ENCODE measurements at places on chromosomes 6 and 20.

GRCh38 chr20:33570743-33571142 is 80.8 kb downstream of the CBFA2T2 start:
- no peak for ATAC-seq

DNA sequence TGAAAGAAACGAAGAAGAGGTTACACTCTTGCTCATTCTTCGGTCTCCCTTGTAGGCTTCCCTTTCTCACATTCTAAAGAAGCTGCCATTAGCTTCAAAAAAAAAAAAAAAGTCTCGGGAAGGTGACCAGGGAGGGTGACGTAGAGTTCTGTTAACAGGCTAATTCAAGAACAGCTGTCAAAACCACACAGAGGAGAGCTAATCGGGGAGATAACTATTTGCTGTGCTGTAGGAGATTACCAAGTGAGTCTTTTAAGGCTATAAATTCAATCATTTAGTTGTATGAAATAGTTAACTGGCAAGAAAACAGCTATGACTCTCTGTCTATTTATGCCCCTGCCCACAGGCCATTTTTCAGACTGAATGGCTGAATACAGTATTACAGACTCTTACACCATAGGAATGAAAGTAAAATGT is 256.8 kb downstream of the SYNE1 start:
- ATAC-seq: peak; percentile 68

DNA sequence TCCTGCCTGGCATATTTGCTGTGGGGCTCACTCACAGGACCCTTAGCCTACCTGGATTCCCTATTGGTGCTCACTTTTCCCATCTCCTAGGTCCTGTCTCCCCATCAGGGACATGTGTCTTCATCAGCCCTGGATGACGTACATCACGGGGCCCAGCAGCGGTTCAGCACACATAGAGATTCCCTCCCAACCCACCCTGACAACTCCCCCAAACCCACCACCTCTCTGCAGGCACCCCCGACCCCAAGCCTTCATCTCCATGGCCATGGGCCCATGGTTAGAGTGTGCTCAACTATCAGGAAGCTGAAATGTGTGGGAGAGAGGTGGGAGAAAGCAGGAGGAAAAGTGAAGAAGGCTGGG is 25.4 kb upstream of the SPDEF start:
- ATAC-seq: no peak

GRCh38 chr6:155197932-155198331 is 65.9 kb upstream of the CLDN20 start:
- no peak for ATAC-seq

DNA sequence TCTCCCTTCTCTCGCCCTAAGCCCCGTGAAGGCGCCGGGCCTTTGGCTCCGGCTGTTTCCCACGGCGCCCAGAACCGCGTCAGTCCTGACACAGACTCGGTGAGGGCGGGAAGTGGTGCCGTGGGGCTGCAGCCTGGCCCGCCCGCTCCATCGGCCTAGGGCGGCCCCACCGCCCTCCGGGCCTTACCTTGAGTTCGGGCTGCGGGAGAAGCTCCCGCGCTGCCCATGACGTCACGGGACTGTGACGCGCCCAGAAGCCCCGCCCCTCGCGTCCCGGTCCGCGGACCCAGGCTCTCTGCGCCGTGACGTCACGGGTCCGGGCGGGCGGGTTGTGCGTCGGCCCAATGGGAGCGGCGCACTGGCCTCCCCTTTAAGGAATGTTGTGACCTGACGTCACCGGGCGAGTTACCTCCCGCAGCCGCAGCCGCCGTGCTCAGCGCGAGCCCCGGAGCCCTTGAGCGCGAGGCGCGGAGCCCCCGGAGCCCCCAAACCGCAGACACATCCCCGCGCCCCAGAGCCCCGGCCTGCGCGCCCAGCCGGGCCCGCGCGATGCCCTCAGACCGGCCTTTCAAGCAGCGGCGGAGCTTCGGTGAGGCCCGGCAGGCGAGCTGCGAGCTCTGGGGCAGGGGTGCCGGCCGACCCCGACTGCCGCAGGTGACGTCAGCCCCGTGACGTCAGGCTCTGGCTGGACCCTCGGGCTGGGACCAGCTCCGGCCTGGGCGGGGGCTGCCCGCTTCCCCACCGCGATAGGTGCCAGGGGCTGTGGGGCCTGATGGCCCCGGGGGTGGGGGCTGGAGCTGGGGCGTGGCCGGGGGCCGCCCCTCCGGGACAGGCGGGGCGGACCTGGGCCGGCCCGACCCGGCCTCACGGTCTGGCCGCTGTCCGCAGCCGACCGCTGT is at the start of gene MAP1LC3A:
Gene MAP1LC3A (plus strand): TSS at position 399 of the 899 bp plus-strand sequence. CDS start 151 bp downstream, at position 550.
- ATAC-seq: peak; percentile 97

GRCh38 chr20:16708602-16709001 is 21.2 kb upstream of the SNRPB2 start:
- ATAC-seq: no peak

- ATAC-seq: no peak
Observed at GRCh38 chr6:149319422-149319821, 1.9 kb downstream of the TAB2 start.

- ATAC-seq: no peak
Observed at GRCh38 chr20:62773845-62774714, 22.2 kb upstream of the MRGBP start.

- no peak for ATAC-seq
Observed at GRCh38 chr20:25090492-25091429, 8.8 kb upstream of the VSX1 start.

- ATAC-seq: peak; percentile 85
Observed at GRCh38 chr6:36997811-36998722, 7.4 kb upstream of the FGD2 start.

- ATAC-seq: no peak
Observed at GRCh38 chr20:42218621-42219374, 600.6 kb upstream of the CHD6 start.

DNA sequence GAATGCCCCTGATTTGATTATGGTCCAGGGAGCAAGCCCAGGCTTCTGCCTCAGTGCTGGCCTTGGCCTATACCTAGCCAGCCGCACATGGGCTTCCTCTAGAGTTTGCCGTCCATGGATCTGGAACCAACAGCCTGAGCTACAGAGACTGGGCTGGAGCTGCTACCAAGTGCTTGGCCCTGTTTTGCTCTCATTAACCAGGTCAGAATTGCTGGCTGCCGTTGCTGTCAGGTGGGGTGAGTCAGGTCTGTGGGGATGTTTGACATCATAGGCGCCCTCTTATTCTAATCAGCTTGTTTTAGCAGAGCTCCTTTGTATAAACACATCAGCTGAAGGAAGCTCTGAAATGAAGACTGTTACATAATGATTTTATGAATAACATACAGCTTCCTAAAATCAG is 83.1 kb upstream of the PHACTR2 start:
- peak; percentile 37 for ATAC-seq

DNA sequence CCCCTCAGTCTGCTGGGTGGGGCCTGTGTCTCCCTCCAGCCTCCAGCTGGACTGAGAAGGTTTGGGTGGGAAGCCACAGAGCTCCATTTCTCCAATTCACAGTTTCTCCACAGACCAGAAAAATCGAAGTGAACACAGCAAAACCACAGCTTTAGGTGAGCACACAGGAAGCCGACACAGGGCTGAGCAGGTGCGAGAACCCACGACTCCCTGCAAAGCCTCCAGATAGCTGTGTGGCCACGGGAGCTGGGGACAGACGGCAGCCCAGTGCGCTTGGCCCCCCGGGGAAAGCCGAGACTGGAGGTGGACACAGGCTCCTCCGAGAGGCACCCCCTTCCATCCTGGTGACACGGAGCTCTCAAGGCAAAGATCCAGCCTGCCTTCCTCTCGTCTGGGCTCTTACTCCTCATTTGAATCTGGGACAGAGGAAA is 29.0 kb upstream of the MPC1 start:
- no peak for ATAC-seq

DNA sequence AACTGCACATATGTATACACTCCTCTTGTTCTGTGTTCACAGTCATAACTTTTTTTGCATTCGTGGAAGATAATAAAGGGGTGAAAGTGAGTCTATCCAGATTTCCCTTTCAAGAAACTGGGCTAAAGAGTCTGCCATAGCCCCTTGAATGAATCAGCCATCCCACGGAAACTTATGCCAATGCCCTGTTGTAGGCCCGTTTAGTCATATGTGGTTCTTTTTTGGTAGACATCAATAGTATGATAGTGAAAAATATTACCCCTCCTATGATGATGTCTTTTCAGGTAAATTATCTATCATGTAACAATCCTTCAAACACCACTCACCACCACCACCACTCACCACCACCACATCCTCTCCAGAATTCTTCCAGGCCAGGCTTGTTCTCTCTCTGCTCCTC is 99.9 kb upstream of the MYLIP start:
- ATAC-seq: no peak

DNA sequence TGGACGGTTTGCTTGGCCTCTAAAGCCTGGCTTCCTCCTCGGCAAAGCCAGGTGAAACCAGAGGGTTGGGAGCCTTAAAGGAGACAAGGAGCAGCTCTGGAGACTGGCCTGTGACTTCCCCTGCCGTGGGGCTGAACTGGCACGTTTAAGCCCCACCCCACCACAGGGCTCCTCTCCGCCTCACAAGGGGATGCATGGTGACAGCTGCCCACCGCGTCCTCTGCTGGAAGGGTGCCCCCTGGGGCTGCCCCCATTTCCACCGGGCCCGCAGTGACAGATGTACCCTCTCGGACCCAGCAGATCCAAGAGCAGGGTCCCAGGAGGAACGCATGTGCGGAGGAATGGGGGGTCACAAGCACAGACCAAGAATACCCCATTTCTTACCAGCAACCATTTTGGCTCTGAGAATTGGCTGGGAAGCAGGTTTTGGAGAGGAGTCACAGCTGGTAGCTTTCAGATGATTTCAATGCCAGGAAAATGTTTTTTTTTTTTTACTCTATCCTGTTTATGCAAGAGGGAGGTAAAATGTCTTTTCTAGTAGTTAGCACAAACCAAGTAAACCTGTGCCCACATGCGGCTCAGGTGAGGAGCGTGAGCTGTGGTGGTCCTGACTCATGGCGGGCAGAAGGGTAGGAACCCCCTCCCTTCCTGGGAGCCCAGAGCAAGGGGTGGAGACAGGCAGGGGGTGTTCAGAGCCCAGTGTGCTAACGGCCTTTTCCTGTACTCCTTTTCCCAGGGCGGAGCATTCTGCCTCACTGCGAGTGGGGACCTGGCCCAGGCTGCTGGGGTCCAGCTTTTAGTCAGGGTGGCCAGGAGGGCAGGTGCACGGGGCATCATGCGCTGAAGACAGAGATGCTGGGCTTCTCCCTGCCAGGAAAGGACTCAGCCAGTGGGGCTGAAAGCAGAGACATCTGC is 33.0 kb downstream of the FRMD1 start:
- ATAC-seq: no peak

DNA sequence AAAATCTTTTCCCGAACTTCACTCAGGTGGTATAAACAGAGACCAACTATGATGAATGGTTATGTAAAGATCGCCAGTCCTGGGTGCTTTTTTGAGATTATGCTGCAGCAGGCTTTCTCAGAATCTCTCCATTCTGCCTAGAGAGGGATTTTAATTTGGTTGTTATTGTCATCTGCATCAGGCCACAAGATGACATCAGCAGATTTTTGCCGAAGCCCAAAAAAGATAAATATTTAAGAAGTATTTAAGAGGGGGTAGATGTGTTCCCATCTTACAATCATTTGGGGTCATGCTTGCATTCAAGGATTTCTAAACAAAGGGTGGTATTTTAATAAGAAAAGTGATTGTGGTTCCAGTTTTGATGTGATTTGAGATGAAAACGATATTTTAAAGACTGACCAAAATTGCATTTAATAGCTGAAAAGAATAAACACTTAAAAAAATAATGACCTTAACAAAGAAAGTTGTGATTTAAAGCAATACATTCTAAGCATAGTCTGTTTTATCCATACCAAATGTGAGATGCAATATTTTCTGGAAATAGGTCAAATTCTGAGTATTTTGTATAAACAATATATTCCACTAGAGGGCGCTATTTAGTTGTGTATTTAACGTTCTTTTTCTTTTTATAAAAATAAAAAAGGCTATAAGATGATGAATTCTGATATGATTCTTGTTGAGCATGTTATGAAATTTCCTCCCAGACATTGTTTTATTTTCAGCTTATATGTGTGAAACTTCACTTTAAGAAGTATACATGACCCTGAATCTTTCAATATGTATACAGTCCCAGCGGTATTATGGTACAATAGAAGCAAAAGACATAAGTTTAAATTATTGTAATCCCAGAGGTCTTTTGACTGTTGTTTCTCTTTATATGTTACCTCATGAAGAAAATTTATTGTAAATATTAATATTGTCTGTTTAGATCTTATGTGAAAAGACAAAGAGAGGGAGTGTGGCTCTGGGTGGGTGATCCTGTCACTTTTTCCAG is 51.0 kb upstream of the ZFP64 start:
- ATAC-seq: no peak

DNA sequence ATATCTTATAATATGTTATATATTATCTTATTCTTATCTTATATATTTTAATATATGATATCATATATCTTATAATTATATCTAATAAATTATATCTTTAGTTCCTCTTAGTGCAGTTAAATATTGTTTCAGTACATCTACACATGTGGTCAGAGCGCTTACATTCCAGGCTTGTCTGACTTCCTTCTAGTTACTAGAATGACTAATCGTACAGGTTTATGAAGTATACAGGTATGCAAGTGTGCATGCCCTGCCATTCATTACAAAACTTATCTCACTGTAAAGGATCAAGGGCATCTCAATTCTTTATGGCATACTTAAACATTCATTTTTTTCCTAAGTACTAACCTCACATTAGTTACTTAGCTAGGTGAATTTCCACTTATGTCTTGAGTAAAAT is 1278.0 kb upstream of the MAP3K7 start:
- no peak for ATAC-seq

DNA sequence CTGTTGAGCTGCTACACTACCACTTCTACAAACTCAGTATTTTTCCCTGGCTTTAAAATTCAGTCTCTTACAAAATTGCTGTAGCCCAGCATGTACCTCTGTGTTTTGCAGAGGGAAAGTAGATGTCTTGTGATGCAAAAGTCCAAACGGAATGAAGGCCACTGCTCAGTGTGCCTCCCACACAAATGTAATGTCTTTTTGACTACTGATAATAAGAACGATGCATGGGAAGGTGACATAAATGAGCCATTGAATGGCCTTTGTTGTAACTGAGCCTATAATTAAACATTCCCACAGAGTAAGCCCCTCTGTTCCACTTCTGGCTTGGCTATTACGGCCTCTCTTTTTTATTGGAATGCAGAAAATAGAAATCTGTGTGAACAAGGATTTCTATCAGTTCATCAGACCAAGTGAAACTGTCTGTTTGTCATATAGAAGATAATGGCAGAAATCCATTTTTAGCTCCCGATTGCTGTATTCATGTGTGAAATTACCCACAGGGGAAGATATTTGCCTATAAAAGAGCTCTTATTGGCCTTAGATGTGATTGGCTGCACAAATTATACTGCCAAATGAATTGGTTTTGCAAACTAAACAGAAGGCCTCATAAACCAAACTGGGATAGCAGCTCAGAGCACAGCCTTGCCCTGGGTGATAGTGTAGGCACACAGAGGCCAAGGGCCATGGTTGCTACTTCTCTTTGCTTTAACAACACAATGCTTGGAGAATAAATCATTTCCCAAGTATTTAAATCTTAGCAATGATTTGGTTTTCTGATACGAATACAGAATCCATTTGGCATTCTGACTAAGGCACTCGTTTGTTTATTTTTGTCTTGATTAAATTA is 241.5 kb upstream of the PLN start:
- ATAC-seq: no peak

DNA sequence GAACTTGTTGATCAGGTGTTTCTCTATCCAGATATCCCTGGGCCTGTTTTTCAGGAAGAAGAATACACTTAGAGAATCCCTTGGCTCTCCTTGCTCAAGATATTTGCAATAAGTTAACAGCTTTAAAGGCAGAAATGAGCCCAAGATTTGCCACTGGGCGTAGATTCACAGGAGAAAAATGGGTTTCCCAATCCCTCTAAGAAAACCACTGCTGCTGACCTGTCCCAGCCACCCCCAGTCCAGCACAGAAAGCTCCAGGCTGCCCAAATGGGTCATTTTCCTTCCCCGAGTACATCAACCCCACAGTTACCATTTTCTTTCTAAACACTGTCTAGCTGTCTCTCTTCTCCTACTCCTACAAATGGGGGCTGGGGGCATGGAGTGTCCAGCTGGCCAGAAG is 67.3 kb downstream of the ANKRD60 start:
- peak; percentile 60 for ATAC-seq
